Head of caudate nucleus (tissue), 42 donors: ENCODE measurements at places on chromosomes 11 and 22.

- DNase-seq = no peak
Measured at GRCh38 chr11:22433517-22433916, 95.3 kb downstream of the SLC17A6 start.

DNA sequence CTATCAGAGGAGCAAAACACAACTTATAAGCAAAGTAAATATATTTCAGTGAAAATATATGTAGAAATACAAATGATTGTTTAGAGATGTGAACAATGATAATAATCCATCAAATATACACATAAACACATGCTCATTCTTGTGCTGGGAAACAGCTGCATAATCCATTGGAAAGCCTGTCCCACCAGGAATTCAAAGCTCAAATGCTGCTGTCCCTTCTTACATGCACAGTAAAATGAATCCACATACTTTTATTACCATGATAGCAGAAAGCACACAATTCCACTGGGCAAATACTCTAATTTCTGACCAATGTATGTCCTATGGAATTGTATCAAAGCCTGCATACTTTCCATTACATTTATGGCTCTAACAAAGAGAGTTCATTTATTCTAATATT lies 44.5 kb downstream of the SOX6 start:
- DNase-seq = no peak

GRCh38 chr11:46465683-46466082 lies 74.1 kb upstream of the CHRM4 start:
- DNase-seq = no peak

DNA sequence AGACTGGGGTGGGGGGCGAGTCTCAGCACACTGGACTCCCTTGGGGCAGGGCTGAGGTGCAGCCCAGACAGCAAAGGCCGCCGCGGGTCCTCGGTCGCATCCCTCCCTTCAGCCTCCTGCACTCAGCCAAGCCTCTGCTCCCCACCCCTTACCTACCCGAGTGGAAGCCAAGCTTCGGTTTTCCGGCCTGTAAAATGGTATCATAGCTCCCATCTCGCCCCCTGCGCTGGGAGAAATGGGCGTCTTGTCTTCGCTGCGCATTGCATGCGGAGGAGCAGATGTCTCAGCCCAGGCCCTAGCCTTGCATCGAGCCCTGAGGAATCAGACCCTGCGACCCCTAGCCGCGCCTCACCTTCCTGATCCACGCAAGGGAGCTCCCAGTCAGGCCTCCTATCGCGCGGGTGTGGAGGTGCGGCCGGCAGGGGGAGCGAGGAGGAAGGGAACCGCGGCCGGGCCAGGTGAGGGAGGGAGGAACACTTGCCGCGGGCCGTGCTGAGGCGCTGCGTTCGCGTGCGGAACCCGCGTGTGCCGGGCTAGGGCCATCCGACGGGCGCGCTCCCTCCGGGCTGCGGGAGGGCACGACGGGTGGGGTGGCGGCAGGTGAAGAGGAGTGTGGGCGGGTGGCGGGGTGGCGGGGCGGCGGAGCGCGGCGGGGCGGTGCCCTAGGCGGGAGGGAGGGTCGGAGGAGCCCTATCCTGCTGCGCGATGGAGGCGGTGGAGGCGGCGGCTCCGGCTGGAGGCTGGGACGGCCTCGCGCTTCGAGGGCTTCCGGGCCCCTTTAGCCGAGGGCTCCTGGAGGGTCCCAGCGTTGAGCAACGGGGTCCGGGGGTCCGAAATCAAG lies 4.1 kb upstream of the TBX1 start:
- no peak for DNase-seq

- no peak for DNase-seq
Measured at GRCh38 chr11:125176866-125177265, 12.3 kb downstream of the PKNOX2 start.

DNA sequence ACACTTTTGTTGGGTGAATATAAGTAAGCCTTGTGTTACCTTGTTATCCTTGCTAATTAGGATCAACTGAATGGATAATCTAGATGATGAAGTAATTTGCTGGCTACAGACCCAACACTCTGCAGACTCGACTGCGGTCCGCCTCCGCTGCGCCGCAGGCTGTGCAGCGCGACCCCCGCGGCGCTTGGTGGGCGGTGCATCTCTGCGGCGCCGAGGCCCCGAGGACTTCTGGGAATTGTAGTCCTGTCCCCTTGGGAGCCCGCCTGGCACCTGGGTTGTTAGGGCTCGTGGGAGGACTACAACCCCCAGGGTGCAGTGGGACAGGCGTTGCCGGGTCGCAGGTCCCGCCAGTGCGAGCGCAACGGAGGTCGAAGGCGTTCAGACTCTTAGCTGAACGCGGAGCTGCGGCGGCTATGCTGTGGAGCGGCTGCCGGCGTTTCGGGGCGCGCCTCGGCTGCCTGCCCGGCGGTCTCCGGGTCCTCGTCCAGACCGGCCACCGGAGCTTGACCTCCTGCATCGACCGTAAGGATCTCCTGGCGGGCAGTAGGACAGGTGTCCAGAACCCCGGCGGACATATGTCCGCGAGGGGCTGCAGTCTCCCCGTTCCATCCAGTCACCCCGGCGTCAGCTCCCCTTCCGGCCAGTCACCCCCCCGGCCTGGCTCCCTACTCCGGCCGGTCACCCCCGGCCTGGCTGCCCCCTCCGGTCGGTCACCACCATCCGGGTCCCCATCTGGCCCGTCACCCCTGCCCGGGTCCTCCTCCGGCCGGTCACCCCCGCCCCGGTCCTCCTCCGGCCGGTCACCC lies at the start of the genes ACAD8 and THYN1:
TSS of gene ACAD8 (plus strand) at position 381 of the 806 bp plus-strand sequence. CDS start at position 414, 33 bp downstream.
TSS of gene THYN1 (minus strand) at position 165 of the 806 bp plus-strand sequence. CDS start 470 bp downstream, outside the sequence.
- peak; percentile 98 for DNase-seq

DNA sequence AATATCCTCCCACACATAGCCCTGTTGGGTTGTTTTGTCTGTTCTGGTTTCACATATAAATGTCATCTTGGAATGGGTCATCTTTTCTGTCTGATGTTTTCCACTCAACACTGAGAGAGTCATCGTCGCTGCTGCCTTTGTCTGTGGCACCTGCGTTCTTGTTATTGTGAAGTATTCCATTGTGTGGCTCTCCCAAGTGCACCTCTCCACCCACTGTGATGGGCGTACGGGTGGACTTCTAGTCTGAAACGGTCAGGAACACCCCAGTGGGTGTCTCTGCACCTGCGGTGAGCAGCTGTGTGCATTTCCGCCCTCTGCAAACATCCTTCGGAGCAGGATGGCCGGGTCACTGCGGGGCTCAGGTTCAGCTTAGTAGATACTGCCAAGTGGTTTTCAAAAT lies 34.5 kb upstream of the RTL6 start:
- DNase-seq = no peak

- DNase-seq = peak; percentile 43
Measured at GRCh38 chr11:75342231-75342918, 9.1 kb downstream of the ARRB1 start.

- no peak for DNase-seq
Measured at GRCh38 chr11:14133381-14133780, 170.9 kb downstream of the SPON1 start.

GRCh38 chr11:62725646-62726045 lies 1.6 kb downstream of the HNRNPUL2 start:
- no peak for DNase-seq

DNA sequence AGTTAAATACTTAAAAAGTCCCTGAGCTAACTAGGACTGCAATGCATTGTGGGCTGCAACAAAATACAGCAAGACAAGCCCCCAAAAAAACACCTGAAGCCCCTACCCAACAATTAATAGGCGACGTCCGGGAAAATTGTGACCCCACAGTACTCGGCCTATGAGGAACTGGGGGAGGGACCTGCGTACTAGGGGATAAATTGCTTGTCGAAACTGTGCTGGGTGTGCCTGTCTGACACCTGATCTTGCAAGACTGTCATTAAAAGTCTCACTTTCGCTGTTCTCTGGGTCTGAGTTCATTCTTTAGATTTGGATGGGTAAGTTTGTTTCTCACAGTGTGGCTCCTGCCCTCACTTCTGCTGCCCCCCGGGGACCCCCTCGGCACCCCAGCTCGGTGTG lies 15.2 kb downstream of the TANGO2 start:
- DNase-seq = no peak

DNA sequence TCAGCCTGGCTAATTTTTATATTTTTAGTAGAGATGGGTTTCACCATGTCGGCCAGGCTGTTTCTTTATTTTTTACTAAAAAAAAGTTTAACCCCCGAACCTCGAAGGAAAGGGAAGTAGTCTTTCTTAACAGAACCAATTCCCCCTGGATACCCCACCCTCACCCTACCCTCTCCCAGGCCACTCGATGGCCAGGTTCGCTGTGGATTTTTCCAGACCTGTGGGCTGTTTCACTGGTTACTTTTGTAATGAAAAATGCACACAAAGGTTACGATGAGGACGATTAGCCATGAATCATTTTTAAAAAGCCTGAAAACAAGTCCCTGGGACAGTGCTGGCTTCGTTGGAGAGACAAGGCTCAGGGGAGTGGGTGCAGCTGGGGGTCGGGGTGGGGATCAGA lies 2.5 kb downstream of the TSPO start:
- no peak for DNase-seq

DNA sequence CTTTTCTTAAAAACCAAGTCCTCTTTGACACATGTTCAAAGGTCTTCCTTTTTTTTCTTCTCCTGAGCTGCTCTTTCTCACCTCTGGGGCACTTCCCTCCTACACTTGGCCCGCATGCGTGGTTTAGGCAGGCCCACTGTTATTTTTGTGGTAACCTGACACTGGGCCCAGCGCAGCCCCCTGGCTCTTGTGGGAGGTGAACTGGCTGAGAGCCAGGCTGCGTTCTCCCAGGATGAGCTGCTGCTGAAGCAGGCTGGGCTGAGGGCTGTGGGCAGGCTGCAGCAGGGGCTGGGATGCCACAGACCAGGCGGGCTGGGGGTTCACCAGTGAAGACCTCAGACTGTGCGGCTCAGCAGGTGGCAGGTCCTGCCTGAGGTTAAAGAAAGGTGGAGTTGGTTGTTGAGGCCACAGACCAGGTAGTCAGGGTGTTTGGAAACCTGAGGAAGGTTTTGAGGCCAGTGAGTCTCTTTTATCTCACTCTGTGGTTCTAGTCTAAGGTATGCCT lies 72.4 kb downstream of the TEAD1 start:
- DNase-seq = no peak

DNA sequence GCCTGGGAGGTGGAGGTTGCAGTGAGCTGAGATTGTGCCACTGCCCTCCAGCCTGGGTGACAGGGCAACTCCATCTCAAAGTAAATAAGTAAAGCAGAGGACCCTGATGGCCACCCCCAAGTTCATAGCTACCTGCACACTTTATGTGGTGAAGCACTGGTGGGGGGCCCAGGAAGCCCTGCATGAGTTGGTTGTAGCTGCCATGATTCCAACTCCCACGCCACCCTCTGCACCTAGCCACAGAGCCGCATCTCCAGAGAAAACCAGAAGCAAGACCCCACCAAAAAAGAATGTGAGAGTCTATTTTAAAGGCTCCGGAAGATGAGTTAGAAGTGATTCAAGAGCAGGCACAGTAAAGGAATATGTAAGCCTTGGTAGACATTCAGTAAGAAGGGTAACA lies 20.4 kb upstream of the TMA7B start:
- no peak for DNase-seq

GRCh38 chr11:104817973-104818372 lies 80.3 kb downstream of the CASP12 start:
- DNase-seq = no peak

GRCh38 chr11:27046956-27047355 lies 6.3 kb downstream of the BBOX1 start:
- DNase-seq = no peak

GRCh38 chr11:66181632-66182315 lies 86.7 kb upstream of the RAB1B start:
- no peak for DNase-seq

DNA sequence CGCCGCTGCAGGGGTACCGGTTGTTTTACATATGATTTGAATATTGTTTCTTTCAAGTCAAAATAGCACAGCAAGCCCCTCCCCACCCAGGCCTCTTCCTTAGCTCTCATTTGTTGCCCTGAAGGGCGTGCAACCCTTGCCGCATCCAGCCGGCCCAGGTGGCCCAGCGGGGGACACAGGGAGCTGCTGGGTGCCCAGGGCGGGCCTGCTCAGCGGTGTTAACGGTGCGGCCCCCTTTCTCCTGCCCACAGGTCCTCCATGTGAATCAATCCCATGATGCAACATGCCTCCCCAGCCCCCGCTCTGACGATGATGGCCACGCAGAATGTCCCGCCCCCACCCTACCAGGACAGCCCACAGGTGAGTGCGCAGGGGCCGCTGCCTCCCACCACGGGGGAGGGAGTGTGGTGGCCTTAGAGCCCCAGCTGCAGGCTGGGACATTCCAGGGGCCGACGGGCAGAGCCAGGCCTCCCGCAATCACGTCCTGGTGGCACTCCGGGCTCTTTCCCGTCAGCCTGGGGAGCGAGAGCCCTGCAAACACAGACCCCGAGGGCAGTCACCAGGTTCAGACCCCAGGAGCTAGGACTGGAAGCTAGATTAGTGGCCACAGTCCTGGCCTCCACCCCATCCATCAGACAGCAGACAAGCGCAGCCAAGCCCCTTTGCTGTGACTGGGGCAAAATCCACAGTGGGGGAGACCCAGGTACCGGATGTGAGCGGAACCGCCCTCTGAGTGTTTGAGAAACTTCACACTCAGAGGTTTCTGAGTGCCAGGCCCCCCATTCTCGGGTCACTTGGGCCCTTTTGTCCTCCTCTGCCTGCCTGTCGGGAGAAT lies 144.8 kb downstream of the FEZ1 start:
- no peak for DNase-seq

GRCh38 chr22:28141614-28142013 lies 222.6 kb upstream of the PITPNB start:
- no peak for DNase-seq
